ENCODE measurements at places on chromosomes 7 and 10. TPM values are rescaled to one million over a fixed set of nuclear protein-coding genes. Genes with fewer than 3 reads are reported as not detected.

Gene CRYGN
- total RNA-seq = not detected

Gene TAS2R4
- total RNA-seq = not detected

DNA sequence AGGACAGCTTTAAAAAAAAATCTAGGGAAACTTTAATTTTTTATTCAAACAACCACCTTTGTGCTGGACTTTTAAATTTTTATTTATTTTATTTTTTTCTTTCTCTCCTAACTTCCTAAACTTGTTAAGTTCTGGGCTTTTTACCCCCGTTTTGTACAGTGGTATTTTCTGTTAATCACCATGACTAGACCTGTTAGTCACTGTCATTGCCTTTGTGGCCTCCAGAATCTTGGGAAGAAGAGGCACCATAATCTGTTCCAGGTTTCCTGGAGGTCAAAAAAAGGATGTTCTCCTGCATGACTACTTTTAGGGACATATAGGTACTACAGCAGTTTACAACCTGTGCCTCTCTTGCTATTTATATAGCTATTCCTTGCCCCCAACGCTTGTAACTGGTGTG, 31.1 kb upstream of the DDX50 start:
- no peak for DNase-seq
- no peaks in the 10 kb centered on the region for H3K36me3 ChIP-seq
- no peak overlapping the region for H3K4me3 ChIP-seq
- H3K27ac ChIP-seq = no peak overlapping the region

DNA sequence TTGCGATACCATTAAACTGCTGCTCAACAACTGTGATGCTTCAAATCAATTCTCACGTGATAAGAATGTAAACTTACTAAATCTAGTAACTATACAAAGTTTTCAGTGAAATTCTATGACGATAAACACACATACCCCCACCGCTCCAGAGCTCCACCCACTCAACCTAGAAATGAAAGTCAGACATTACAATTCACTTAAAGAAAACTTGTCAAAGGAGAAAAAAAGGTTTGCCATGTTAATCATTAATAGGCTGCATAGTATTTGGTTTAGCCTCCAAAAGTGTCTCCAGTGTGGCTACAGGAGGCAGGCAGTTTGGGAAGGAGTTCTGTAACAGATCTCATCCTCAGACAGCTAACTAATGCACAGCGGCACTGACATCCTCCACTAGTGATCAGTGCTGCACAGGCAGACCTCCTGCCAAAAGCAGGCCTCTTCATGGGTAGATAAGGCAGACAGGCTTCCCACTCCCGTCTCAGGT, 3.1 kb downstream of the HERPUD2 start:
- no peaks in the 10 kb centered on the region for H3K36me3 ChIP-seq
- H3K27me3 ChIP-seq = no peaks in the 10 kb centered on the region
- H3K4me1 ChIP-seq = peaks cover 35% of the 10 kb centered on the region
- DNase-seq = no peak
- H3K4me3 ChIP-seq = peak overlapping the region; percentile 27

GRCh38 chr10:132056663-132057062, 9.1 kb upstream of the JAKMIP3 start:
- no peaks in the 10 kb centered on the region for H3K27me3 ChIP-seq
- H3K4me3 ChIP-seq = no peak overlapping the region
- no peaks in the 10 kb centered on the region for H3K4me1 ChIP-seq
- H3K27ac ChIP-seq = no peak overlapping the region
- DNase-seq = no peak

DNA sequence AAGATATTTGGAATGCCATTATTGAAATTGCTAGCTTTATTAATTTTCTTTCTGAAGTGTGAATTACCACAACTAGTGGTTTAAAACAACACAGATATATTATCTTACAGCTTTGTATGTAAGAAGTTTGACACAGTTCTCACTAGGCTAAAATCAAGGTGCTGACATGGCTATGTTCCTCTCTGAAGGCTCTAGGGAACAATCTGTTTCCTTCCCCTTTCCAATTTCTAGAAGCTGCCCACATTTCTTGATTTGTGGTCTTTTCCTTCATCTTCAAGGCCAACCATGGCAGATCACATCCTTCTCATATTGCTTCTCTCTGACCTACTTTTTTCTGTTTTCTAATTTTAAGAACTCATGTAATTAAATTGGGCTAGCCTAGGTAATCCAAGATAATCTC, 43.3 kb upstream of the SLC26A3 start:
- no peak overlapping the region for H3K27ac ChIP-seq
- H3K36me3 ChIP-seq = no peaks in the 10 kb centered on the region
- DNase-seq = no peak
- no peak overlapping the region for H3K4me3 ChIP-seq
- no peaks in the 10 kb centered on the region for H3K27me3 ChIP-seq

DNA sequence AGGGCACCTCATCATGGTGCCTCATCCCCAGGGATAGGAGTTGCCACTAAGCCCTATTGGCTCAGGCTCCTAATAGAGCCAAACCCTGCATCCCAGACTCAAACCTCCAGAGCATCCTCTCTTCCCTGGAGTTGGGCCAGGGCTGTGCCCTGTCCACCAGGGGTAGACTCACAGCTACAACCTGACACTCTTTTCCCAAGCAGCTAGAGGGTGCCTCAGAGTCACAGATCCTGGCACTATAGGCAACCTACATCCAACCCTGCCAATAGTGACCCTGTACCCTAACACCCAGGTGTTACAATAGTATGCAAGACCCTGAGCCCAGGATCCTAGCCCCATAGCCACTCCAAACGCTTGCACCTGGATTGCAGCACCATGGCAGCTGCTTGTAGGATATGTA, 64.0 kb upstream of the PLA2G12B start:
- H3K27me3 ChIP-seq = no peaks in the 10 kb centered on the region
- peaks cover 39% of the 10 kb centered on the region for H3K36me3 ChIP-seq
- no peak for DNase-seq

- peaks cover 5% of the 10 kb centered on the region for H3K4me1 ChIP-seq
- no peak overlapping the region for H3K4me3 ChIP-seq
- H3K36me3 ChIP-seq = no peaks in the 10 kb centered on the region
- no peak overlapping the region for H3K27ac ChIP-seq
- no peaks in the 10 kb centered on the region for H3K27me3 ChIP-seq
Measured at GRCh38 chr7:80781561-80781979, 137.3 kb downstream of the SEMA3C start.

- no peaks in the 10 kb centered on the region for H3K36me3 ChIP-seq
- DNase-seq = no peak
- H3K27me3 ChIP-seq = no peaks in the 10 kb centered on the region
Measured at GRCh38 chr10:32948451-32948850, 9.6 kb downstream of the ITGB1 start.

GRCh38 chr10:113171662-113172061, 221.6 kb downstream of the TCF7L2 start:
- H3K4me1 ChIP-seq = no peaks in the 10 kb centered on the region
- no peak for DNase-seq
- peaks cover 4% of the 10 kb centered on the region for H3K36me3 ChIP-seq
- no peak overlapping the region for H3K27ac ChIP-seq

Gene C10orf88
- 1.3 TPM for total RNA-seq

- H3K27ac ChIP-seq = no peak overlapping the region
- H3K27me3 ChIP-seq = no peaks in the 10 kb centered on the region
- no peaks in the 10 kb centered on the region for H3K36me3 ChIP-seq
- DNase-seq = no peak
Measured at GRCh38 chr7:18064242-18064838, 36.7 kb upstream of the PRPS1L1 start.

Gene BICC1
- 9.3 TPM for total RNA-seq

- H3K4me3 ChIP-seq = peak overlapping the region; percentile 67
- H3K27me3 ChIP-seq = no peaks in the 10 kb centered on the region
- H3K4me1 ChIP-seq = peaks cover 9% of the 10 kb centered on the region
- DNase-seq = no peak
- no peaks in the 10 kb centered on the region for H3K36me3 ChIP-seq
- H3K27ac ChIP-seq = no peak overlapping the region
Measured at GRCh38 chr7:138980563-138981291, 462 bp downstream of the KIAA1549 start.

- no peak for DNase-seq
- H3K4me1 ChIP-seq = no peaks in the 10 kb centered on the region
- no peaks in the 10 kb centered on the region for H3K36me3 ChIP-seq
- H3K27ac ChIP-seq = no peak overlapping the region
- H3K27me3 ChIP-seq = no peaks in the 10 kb centered on the region
Measured at GRCh38 chr10:117619223-117619622, 76.7 kb downstream of the EMX2 start.

Gene PTER
- 2.6 TPM for total RNA-seq

DNA sequence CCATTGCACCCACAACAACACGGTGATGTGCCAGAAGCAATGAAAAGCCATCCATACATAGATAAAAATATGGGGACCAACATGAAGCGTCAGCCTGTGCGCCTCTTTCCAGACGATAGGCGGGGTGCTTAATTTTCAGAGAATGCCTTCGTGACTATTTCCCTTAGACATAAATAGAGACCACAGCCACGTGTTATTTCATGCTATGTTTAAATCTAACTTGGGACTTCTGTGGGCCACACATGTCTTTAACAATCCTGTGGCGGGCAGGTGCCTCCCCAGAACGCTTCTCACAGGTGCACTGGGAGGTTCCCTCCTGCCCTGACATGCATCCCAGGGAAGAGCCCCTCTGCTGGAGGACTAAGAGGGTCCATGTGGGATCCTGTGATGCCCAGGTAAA, 259.7 kb downstream of the ADARB2 start:
- H3K27me3 ChIP-seq = no peaks in the 10 kb centered on the region
- no peaks in the 10 kb centered on the region for H3K36me3 ChIP-seq
- H3K27ac ChIP-seq = no peak overlapping the region
- H3K4me1 ChIP-seq = no peaks in the 10 kb centered on the region
- H3K4me3 ChIP-seq = no peak overlapping the region
- no peak for DNase-seq

DNA sequence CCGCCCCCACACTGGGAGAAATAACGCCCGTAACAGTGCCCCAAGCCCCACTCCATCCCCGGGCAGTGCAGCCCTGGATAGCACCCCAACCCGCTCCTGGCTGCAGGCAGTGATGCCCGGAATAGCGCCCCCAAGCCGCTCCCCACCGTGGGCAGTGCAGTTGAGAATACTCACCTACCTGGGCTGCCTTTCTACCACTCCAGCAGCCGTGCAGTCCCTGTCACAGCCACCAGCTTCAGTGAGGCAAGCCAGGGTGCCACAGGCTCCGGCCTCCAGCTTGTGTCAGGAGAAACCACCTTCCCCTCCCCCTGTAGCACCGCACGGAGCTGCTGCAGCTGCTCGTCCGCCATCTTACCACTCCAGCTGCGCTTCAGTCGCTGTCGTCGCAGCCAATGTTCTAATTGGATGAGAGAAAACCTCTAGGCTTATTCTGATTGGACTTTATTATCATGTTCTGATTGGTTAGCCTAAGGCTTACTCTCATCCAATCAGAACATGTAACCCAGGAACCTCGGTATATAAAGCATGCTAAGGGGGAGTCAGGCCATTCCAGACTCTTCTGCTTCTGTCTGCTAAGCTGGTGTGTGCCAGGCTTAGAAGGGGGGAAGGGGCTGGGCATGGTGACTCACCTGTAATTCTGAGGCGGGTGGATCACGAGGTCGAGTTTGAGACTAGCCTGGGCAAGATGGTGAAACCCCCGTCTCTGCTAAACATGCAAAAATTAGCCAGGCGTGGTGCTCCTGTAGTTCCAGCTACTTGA, 53.2 kb upstream of the ZNF33B start:
- no peaks in the 10 kb centered on the region for H3K4me1 ChIP-seq
- no peaks in the 10 kb centered on the region for H3K36me3 ChIP-seq
- no peak for DNase-seq
- no peaks in the 10 kb centered on the region for H3K27me3 ChIP-seq

Measured in ascending aorta (tissue), 2 donors.